Stimulated activated CD8-positive, alpha-beta memory T cell treated with anti-CD3 and anti-CD28 coated beads, Interleukin-15, amount 100 ng/mL, for 1 hour (primary cell): ENCODE measurements at places on chromosomes 5 and 9.

- no peak for DNase-seq
Measured at GRCh38 chr5:1751026-1751863, 48.4 kb downstream of the MRPL36 start.

GRCh38 chr5:124110942-124111341 is 599.0 kb downstream of the CSNK1G3 start:
- no peak for DNase-seq

DNA sequence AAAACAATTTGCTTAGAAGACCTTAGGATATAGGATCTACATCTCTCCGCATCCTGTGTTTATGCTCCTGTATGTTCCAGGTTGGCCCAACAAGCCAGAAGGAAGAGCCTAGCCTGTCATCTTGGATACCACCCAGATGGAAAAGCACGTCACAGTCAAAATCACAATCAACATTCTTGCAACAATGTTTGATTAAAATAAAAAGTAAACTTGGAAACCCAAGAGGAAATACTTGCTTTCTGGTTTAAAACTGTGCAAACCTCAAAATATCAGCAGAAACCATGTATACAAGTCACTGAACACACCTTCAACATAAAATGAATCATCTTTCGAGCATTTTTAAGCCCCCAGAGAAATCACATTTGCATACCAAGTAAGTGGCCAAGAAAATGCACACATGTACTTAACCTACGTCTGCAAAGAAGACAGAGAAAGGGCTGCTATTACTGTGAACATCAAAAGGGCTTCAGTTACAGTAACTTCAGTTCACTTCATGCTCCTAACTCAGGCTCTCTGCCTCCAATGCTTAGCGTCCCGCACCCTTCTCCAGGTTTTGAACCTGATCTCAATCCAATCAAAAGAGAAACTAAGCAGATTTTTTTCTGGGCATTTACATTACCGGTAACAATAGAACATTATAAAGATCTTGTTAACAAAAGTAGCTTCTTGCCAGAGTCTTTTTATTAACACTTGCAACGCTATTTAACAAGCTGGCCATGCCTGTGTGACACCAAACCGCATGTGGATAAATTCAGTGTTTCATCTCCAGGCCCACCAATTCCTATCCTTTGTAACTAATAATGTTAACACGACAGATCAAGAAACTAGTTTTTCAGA is 1.3 kb downstream of the ENC1 start:
- DNase-seq, result no peak

DNA sequence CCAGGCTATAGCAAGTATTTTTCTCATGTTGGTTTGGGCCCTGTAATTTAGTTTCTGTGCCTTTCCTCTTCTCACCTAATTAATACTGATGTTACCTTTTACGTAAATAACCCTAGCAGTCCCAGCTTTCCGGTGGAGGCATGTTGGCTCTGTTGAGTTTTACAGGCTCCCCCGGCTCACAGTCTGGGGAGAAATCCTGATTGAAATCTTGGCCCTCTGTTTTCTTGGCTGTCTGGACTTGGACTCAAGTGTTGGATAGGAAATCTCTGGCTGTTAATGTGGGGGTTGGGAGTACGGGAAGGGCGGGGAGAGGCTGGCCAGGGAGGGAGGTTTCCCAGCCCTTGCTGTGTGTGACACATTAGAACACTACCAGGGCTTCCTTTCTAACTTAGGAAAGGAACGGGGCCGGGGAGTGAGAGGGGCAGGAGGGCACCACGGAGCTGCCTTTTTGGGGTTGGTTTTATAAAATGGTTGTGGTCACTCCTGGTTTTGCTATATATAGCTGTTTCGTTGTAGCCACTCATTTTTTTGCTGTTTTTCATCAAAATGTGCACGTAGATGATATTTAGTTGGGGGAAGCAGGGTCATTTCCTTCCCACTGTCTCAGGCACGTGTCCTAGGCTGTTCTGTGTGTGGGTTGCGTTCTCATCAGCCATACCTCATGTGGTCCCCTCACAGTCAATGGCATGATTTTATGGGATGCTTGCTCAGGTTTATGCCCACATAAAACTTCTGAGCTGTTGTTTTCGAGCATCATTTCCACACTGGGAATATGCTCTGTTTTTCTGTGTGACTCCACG is 11.0 kb downstream of the TRIO start:
- no peak for DNase-seq

DNA sequence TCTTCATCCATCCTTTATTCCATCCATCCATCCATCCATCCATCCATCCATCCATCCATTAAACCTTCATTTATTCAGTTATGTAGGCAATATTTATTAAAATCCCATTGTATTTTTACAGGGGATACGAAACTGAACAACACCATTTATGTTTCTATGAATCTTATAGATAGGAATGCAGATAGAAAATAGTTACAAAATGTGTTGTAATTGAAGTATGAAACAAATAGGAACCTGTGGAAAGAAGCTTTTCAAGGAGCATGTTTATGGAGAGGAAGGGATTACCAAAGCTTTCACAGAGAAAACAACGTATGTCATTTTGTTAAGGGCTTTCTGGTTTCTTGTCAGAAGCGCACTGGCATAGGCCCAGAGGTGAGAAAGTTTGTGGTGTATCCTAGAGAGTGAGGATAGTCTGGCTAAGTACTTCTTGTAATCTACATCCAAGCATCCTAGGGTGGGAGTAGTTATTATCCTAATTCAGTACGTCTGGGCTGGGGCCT is 184.0 kb downstream of the CNTLN start:
- DNase-seq, result no peak

DNA sequence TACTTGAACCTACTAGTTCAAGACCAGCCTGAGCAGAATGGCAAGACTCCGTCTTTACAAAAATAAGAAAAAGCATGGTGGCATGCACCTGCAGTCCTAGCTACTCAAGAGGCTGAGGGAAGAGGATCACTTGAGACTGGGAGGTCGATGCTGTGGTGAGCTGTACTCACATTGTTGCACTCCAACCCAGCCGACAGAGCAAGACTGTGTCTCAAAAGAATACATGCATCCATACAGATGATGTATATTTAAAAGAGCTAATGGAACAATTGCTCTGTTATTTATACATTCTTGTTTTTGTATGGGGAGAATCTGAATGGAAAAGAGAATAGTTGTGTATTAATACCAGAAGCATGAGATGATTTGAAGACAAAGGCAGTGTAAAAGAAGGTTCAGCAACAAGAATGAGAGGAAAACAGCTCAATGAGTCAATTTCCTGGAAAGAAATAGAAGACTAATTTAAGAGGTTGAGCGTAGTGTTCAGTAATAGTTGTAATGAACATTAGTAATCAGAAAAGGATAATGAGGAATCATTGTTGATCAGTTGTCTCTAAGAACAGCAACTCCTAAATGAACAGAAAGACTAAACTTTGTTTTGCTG is 1.9 kb upstream of the LRRC70 start:
- DNase-seq, result no peak

- no peak for DNase-seq
Measured at GRCh38 chr5:17206021-17206420, 11.4 kb upstream of the BASP1 start.

DNA sequence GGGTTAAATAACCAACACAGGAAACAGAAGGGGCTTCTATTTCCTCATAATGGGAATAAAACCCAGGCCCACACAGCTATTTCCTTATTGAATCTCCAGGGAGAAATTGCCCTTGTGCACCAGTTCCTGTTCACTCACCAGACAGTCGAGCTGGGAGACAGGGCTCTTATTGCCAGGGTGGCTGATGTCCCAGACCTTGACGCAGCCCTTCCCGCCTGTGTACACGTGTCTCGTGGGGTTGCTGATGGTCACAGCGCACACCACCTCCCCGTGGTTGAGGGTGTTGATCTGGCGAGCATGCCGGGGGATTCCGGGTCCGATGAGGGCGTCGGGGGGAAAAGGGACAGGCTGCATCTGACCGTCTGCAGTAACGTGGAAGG is 96.5 kb downstream of the TLE1 start:
- no peak for DNase-seq

- DNase-seq, result no peak
Measured at GRCh38 chr5:143714629-143715028, 97.3 kb upstream of the HMHB1 start.

DNA sequence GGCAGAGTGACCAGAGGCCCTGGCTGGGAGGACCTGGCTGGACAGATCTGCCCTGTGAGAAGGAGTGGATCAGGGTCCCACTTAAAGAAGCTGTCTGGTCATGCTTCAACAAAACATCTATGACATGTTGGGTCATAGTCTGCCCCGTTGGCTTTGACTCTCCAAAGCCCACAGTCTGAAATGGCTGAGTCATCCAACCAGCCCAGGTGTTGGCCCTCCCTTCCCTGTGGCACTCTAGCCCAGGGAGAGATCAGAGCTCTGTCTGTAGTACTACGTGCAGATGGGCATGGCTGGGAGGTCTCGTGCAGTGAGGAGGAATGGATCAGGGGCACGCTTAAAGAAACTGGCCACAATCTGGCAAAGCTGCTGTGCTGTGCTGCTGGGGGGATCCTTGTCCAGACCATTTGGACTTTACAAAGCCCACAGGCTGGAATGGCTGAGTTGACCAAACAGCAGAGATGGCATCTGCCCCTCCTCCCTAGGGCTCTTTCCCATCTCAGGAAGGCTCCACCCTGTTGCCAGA is 206.1 kb downstream of the TUSC1 start:
- DNase-seq, result no peak

DNA sequence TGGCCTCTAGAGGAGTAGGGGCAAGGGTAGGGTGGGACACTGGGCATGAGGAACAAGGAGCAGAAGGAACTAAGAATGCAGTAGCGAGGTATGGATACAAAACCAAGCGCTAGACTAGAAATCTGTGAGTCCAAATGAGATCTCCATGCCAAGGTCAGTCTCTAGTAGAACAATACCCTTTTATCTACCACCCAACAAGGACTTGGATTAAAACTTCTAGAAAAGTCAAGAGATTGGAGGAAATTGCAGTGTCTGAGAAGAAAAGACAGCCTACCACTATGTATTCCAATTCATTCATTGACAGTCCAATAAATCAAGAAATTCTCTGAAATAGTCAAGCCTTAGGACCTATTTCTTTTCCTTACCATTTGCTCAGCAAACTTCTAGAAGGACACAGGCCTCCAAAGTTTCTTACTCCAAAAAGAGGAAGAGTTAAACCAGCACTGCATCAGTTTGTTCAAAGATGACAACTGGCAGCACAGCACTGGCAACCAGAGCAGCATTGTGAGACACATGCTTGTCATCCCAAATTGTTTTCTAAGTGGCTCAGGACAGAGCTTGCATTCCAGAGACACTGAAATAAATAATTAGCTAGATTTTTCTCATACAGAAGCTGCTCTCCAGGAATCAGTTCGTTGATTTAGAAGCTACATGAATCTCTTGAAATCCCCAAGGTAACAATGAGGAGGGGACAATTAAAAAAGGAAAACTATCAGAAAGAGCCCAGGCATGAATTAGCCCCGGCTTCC is 22.6 kb downstream of the ABCA1 start:
- DNase-seq, result no peak

- no peak for DNase-seq
Measured at GRCh38 chr9:35078066-35078465, 1.7 kb downstream of the FANCG start.

GRCh38 chr5:53900677-53901076 is 340.2 kb downstream of the NDUFS4 start:
- DNase-seq, result no peak

DNA sequence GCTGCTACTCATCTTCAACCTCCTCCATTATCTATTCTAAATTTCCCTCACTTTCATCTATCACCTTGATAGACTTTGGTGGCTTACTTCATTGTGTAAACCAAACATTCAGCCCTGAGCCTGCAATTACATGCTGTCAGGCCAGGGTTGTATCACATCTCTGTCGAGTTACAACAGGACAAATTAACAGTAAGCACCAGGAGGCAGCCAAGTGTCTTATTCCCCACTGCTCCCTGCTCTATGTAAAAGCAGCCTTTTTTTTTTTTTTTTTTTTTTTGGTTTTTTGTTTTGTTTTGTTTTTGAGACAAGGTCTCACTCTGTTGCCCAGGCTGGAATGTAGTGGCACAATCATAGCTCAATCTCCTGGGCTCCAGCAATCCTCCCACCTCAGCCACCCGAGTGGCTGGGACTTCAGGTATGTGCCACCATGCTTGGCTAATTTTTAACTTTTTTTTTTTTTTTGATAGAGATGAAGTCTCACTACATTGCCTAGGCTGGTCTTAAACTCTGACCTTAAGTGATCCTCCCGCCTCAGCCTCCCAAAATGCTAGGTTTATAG is 15.2 kb upstream of the ZCCHC9 start:
- no peak for DNase-seq

DNA sequence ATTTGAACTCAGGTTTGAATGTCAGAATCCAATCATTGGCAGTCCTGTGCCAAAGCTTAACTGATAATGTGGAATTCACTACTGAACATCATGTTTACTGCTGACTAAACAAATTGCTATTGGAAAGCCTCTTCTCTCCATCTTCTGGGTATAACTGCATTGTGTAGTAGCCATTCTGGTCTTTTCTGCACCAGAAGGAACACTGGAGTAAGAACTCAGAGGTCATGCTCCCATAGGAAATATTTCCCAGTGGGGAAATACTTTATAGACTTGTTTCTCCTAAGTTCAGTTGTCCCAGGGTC is 25.9 kb downstream of the SLC1A3 start:
- no peak for DNase-seq

DNA sequence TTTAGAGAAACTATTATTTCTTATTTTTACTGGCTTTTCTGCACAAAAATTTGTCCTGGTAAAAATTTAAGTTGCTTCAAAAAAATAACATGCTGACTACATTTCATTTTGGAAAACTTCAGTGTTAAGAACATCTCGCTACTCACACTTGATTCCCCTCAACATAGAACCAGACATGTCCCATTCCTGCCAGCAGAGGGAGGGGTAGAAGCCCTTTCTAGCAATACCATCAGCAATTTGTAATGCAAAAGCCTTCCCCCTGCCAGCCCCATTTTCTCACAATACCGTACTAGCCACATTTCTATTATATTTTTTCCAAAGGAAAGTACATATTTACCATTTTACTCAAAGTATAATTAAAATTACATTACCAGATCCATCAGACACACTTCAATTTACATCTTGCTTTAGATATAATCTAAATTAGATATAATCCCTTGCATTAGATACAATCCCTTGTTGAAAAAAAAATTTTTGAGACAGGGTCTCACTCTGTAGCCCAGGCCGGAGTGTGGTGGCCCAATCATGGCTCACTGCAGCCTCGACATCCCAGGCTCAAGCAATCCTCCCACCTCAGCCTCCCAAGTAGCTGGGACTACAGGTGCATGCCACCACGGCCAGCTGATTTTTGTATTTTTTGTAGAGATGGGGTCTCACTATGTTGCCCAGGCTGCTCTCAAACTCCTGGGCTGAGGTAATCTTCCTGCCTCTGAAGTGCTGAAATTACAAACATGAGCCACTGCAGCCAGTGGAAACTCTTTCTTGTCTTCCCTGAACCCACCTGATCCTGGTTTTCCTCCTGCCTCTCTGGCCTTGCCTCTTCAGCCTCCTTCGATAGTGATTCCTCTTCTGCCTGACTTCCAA is 39.6 kb upstream of the IDNK start:
- no peak for DNase-seq

DNA sequence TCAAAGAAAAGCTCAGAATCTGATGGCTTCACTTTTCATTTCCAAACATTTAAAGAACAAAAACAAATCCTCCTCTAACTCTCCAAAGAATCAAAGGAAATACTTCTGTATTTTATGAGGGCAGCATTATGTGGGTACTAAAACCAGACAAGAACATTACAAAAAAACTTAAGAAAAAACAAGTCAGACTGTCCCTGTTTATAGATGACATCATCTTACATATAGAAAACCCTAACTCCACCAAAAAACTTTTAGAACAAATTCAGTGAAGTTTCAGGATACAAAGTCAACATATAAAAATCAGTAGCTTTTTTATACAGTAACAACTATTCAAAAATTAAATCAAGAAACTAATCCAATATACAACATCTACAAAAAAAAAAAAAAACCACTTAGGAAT is 136.2 kb downstream of the PJA2 start:
- no peak for DNase-seq
